CD4-positive, alpha-beta T cell (primary cell): ENCODE measurements at places on chromosomes 16 and 17.

DNA sequence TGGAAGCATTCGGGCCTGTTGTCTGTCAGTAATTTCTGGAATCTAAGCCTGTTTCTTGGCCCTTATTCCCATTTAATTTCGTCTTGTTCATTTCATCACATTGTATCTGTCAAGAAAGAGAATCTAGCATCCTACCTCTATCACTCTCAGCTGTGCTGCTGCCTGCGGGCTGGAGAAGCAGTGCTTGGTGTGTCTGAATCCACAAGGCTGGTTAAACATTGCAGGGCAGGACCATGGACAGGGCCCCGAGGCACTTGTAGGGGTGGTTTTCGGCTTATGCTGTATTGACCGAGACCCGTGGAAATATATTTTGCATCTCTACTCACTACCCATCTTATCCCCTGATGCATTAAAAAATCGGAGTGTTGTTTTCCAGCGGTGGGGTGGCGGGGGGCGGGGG, 3.1 kb downstream of the RAB11FIP4 start:
- DNase-seq: peak; percentile 23

- no peak for DNase-seq
Measured at GRCh38 chr16:89335803-89336485, 118.4 kb downstream of the ZNF778 start.

- no peak for DNase-seq
Measured at GRCh38 chr16:3084969-3085670, 14.0 kb downstream of the ZSCAN10 start.

DNA sequence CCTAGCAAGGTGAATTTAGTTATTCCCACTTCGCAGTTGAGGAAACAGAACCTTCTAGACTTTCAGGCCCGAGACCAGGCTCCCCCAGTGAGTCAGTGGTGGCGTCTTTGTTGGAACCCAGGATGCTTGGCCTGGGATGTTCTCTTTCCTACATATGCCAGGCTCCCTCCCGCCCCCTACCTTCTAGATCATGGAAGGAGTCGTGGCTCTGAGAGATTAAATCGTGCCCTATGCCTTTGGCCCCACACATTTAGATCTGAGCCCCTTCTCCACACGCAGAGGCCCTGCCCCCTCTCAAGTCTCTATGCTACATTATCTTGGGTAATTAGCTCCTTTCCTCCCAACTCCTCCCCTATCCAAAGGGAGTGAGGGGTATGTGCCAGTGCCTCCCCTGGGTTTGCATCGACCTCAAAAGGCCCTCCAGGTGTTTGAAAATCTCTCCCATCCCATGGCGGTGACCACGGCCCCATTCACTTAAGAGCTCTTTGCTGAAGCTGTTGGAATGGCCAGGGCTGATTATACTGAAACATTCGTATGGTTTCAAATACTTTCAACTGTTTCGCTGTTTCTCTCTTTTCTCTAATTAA, 3.0 kb downstream of the NGFR start:
- DNase-seq: no peak

- no peak for DNase-seq
Measured at GRCh38 chr17:79769570-79770506, 8.1 kb upstream of the CBX2 start.

GRCh38 chr16:86671486-86672178, 93.3 kb downstream of the FOXL1 start:
- DNase-seq: no peak

- DNase-seq: no peak
Measured at GRCh38 chr17:74407384-74407783, 24.5 kb upstream of the GPRC5C start.

DNA sequence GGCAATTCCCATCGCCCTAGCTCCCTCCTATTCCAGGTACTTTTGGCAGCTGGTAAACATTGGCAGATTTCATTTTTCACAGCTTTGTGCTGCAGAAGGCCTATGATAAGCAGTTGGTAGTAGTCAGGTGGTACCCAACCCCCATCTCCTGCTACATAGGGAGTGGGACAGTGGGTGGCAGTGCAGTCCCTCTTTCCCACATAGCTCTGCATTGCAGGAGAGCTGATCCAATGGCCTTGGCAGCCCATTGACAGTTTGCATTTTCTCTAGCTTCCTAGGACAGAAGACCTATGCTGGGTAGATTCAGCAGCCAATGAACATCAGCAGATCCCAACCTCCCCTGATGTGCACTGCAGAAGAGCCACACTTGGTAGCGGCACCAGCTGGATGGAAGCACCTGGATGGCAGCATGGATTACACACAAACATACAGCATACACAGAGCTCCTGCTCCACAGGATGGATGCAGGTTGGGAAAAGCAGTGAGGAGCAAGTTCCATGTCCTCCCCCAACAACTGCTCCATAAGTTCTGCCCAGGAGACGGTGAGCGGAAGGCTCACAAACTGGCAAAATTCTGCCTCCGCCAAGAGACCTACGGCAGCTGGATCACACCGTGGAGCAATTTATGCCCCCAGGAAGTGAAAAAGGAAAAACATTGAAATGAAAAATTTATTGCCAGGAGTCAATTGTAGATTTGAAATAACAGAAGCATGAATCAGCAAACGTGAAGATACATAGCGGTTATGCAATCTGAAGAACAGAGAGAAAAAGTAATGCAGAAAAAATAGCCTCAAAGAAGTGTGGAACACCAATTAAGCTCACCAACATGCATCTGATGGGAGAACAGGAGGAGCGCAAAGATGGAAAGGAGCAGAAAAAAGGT, 95.7 kb downstream of the CACNG1 start:
- DNase-seq: no peak

DNA sequence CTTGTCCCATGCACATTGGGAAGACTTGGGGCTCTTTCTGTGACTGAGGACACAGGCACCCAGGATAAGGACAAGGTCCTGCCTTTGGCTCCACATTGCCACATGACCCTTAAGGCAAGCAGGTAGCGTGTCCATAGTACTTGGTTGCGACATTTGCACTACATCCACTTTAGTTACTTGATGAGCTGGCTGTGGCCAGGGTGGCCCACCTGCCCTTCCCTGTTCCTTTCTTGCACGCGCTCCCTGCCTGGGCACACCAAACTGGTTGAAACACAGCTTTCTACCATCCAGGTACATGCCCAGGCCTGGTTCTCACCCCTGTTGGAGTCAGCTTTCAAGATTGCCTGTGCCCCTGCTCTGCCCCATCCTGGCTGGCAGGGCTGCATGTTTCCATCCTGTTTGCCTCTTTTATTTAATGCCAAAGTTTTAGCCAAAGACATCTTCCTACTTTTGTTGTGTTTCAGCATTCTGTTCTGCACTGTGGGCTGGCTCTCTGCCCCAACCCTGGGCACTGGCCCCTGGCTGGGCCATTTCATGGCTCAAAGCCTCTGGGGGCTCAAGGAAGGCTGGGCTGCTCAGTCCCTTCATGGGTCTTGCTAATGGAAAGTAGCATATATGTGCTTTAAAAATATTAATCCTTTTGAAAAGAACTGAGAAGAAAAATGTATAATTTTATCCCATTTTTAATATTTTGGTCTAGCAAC, 3.2 kb downstream of the B3GNT9 start:
- DNase-seq: no peak
